Naive B cell (primary cell): ENCODE measurements at places on chromosomes 3 and 15. TPM values are rescaled to one million over a fixed set of nuclear protein-coding genes. Genes with fewer than 3 reads are reported as not detected.

Gene ROPN1
- polyA plus RNA-seq, result not detected

Gene SLC12A8
- polyA plus RNA-seq, result not detected

Gene FILIP1L
- not detected for polyA plus RNA-seq

Gene LOXL1
- polyA plus RNA-seq, result not detected

Gene RAB6B
- 0.29 TPM for polyA plus RNA-seq

Gene BCHE
- polyA plus RNA-seq, result not detected

Gene ADAMTS7
- polyA plus RNA-seq, result not detected
